ENCODE measurements at places on chromosomes 4 and X.
A peak's percentile ranks its signal among the peaks of the same experiment; 100 is the strongest.

DNA sequence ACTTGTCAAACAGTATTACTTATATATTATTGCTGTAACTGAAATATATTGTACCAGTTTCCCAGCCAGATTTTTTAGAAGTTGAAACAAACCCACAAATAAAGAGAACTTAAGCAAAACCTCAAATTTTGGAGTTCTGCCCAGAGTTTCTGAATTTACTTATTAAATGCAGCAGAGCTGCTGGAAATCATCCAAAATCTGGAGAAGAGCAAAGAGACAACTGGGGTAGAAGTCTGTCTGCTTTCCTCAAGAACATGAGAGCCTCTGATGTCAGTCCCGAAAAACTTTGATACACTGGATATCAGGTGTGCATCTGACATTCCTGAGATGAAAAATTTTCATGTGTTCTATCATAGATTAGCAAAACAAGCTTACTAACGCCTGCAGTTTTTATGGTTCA lies 325.9 kb downstream of the NR3C2 start:
- DNase-seq = no peak

DNA sequence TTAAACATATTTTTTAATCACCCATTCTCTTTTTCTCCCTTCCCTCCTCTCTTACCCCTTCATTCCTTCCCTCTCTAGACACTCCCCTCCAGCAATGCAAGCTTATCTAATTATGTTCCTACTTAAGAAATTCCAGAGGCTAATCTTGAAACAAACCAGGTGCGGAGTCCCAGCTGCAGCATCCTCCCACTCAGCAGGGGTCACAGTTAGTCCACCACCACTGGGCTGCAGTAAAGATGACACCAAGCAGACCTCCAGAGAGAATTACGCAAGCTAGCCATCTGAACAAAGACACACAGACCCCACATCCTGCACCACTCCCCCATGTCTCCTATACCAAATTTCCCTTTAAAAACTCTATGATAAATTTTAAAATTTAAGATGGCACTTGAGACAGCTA lies 13.9 kb upstream of the SEC24B start:
- no peak for DNase-seq

DNA sequence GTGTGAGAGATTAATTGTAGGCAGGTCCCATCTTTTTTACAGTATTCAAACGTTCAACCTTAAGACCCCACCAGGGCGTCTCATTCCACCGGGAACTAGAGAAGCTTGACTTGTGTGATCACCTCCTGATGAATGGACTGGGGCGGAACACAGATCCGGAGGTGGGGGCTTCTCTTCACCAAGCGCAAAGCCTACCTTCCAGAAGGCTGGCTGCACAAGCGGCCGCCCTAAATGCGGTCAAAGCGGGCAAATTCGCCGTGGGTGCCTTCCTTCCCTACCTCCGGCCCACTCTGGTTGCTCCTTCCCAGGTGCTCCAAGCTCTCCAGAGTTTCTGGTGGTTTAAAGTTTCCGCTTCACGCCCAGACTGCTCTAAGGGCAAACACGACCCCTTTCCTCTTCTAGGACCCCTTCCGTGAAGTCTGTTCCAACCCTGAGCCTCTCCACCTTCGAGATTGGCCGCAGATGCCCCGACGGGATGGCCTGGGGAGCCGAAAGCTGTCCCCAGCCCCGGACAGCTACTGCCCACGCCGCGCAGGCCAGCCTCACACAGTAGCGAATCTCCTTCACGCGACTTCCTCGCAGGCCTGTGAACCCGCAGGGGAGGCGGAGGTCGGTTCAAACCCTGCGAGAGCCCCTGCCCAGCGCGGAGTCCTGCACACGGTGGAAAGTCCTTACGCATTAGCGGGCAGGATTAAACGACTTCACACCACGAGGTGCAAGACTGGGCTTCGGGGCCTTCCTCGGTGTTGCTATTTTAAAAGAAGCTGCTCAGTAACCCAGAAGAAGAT lies 1.6 kb upstream of the WWC2 start:
- no peak for DNase-seq

- no peak for DNase-seq
Observed at GRCh38 chrX:109384699-109385098, 97.2 kb downstream of the GUCY2F start.

- DNase-seq = no peak
Observed at GRCh38 chrX:74293343-74293946, 10.5 kb upstream of the ZCCHC13 start.

DNA sequence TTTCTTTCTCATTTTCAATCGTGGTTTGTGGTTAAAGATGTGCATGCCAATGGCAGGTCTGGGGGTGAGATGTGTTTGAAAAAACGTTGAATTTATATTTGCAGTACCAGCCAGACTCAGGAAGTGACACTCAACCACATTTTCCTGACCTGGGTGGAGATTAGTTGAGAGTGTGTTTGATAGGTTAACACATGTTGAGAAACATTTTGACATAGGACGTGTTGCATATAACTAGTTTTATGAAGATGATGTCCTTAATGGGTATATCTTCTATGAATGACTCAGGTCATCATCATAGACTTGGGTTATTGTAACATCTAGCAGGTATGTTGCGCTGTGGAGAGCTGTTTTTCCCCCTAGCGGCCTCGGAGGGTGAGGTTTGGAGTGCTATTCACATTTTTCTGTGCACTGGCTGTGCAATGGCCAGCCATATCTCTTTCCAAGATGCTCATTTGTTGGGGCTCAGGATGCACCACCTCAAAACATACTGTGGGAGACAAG lies 21.7 kb upstream of the CD38 start:
- peak; percentile 78 for DNase-seq

DNA sequence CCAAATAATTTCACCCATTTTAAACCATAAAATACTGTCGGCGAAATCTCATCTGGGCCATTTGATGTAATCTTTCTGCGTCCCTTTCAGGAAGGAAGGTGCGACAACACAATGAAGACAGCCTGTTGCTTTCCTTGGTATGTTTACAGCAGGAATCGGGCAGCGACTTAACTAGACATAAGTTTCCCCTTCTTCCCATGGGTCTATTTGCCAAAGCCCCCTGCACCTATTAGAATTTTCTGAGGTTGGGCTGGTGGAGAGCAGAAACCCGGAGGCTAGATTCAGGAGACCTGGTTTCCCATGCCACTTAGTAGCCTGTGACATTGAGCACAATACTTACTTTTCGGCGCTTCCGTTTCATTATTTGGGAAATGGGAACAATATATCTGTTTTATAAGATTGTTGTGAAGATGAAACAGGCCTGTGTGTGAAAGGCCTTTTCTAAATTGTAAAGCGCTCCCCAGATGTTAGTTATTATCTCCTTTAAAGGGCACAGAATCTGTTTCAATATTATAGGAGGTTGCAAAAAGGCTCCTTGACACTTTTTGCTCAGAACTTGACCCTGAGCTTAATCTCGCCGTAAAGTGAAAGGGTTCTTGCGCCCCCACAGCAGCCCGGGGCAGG lies 552 bp upstream of the AFF1 start:
- DNase-seq = no peak

DNA sequence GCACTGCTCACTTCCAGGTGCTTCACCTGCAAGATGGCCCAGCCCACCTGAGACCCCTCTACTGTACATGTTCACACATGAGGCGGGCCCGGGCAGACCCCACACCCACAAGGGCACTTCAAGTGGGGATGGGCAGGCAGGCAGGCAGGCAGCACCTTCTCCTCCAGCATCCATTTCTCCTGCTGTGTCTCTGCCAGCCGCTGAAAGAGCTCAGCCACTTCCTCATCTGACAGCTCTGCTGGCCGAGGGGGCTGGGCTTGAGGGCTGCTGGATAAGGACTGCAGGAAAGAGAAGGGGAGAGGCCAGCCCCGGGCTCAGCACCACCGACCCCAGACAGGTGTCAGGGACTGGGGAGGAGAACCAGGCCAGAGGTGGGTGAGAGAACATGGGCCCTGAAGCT lies 4.4 kb upstream of the KCND1 start:
- DNase-seq = no peak

DNA sequence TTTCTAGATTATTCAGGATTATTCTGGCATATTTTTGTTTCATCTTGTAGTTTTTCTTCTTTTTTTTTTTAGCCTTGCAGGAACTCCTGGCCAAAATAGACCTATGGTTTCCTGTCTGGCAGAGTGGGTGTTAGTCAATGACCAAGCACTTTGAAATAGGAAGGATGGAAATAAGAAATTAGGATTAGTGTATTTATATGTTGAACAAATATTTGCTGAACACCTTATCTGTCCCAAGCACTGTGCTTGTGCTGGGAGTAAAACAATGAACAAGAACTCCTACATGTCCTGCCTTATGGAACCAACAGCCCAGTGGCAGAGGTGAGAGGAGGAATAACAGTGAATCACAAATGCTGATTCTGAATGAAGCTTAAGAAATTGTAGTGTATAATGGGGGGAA lies 4.5 kb downstream of the MMRN1 start:
- DNase-seq = no peak

- no peak for DNase-seq
Observed at GRCh38 chr4:17163156-17163771, 264.8 kb upstream of the LDB2 start.

DNA sequence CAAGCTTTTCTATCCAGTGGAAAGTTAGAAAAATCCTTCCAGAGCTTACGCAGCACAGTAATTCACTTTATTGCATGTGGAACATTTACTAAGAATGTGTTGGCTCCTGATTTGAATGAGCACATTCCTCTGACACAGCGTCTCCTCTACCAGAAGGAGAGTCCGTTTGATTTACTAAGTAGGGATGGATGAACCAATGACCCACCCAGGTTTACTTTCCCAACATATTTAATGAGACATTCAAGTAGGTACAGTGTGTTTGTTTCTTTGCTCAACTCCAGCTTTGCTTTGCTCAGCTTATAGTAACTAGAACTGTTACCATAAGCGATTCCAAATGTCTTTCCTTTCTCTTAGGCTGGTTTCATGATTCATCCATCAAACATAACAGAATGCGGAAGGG lies 161.7 kb downstream of the SMARCA1 start:
- no peak for DNase-seq

- no peak for DNase-seq
Observed at GRCh38 chr4:88230969-88231771, 53.2 kb downstream of the PPM1K start.

GRCh38 chr4:101277671-101278070 lies 69.7 kb downstream of the PPP3CA start:
- DNase-seq = no peak

- DNase-seq = no peak
Observed at GRCh38 chr4:110287130-110287529, 88.7 kb upstream of the ELOVL6 start.

GRCh38 chrX:18666614-18667013 lies 5.3 kb downstream of the RS1 start:
- DNase-seq = no peak

GRCh38 chrX:154409222-154409871 lies at the start of gene DNASE1L1:
TSS of gene DNASE1L1 (minus strand) at chrX:154409254. CDS start at chrX:154405568, 3,686 bp downstream.
- no peak for DNase-seq

- DNase-seq = no peak
Observed at GRCh38 chrX:12977761-12978204, 2.9 kb downstream of the TMSB4X start.

- no peak for DNase-seq
Observed at GRCh38 chr4:101086801-101087586, 260.3 kb downstream of the PPP3CA start.

DNA sequence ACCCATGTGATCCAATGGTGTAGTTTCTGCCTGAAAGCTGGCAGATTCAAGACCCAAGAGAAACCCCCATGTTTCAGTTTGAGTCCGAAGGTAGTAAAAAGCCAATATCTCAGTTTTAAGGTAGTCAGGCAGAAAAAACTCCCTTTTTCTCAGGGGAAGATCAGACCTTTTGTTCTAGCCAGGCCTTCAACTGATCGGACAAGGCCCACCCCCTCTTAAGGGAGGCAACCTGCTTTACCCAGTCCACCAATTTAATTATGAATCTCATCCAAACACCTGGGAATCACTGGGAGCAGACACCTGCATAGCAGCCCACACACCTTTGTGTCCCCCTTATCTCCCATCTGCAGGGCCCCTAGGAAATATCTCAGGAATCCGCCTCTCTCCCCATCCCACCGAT lies 322.0 kb downstream of the STK32B start:
- DNase-seq = no peak

DNA sequence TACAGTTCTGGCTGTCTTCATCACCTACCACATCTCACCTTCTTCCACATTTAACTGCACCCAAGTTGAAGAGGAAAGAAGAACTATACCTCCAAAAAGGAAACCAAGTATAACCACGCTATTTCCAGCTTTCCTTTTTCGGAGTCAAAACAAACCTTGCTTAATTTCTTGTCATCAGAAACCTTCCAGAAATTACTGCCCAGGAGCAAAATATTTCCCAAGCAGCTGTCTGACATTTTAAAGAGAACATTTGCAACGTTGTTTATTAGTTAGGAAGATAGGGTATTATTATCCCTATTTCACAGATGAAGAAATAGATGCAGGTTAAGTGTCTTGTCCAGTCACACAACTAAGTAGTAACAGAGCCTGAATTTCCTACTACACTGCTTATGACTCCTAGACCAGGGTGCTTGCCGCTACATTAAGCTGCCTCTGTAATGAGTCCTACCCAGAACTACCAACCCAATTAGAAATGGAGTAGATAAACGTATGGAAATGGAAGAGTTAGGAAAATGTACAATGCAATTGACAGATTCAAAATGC lies 2.2 kb upstream of the ACSL4 start:
- DNase-seq = no peak

DNA sequence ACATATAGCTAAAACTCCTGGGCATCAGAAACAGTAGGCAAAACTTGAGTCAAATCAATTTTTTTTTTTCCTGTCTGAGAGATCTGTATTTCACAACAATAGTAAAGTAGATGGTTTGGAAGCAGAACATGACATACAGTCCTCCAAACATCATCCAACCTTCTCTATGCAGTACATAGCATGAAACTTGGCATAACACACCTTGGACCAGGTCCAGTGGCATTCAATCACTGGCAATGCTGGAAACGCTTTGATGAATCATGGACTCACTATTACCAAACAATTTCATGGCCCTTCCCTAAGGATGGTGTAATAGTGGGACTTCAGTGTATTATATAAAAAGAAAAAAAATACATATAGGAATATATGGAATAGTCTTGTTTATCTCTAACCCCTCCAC lies 154.6 kb downstream of the FMR1NB start:
- no peak for DNase-seq

DNA sequence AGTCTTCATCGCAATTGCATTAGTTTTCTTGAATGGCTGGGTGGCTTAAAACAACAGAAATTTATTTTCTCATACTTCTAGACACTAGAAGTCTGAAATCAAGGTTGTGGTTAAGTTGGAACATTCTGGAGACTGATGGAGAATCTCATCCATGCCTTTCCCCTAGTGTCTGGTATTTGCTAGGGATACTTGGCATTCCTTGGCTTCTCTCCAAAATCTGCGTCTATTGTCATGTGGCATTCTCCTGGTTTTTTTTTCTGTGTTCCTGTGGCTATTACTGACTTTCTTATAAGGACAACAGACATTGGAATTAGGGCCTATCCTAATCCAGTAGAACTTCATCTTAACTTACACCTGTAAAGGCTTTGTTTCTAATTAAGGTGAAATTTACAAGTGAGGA lies 272.8 kb upstream of the EPHA5 start:
- no peak for DNase-seq

DNA sequence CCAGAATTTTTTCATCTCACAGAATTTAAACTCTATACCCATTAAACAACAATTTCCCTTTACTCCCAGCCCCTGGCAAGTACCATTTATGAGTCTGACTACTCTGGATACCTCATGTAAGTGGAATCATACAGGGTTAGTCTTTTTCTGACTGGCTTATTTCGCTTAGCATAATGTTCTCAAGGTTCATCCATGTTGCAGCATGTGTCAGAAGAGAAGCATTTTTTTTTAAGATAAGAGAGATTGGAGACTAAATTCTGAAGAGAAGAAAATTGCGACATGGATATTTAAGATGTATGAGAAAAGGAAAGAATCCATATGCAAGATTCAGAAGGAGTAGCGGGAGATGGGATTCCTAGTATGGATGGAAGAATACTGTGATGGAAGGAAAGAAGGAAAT lies 11.3 kb upstream of the SLC9B1 start:
- DNase-seq = no peak

Measured in NK-92 treated with Interleukin-12 subunit alpha and Interleukin-12 subunit beta, amount 100 ng/mL, for 24 hours (cell line).